ENCODE measurements at places on chromosomes 13 and 19.

DNA sequence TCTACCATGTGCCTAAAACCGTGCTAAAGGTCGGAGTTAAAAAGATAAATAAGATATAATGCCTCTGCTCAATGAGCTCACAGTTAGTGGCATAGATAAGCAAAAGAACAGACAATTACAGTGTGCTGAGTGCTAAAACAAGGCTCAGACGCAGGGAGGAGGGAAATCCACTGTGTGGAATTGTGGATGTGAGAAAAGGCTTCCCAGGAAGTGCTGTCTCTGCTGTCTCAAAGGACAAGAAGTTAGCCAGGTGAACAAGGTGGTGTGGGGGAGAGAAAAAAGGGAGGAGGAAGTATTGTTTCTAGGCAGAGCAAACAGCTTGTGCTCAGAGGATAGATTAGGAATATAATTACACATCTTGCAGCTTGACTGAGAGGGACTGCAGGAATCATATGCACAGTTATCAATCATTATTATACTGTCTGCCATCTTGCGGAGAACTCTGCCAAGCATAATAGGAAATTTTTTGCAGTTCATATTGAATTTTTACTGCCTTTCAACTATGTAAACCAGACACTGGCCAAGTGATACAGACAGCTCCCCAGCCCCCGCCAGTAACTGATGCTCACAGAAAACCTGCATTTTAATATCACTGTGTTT, 9.3 kb downstream of the C13orf42 start:
- no peak for DNase-seq

DNA sequence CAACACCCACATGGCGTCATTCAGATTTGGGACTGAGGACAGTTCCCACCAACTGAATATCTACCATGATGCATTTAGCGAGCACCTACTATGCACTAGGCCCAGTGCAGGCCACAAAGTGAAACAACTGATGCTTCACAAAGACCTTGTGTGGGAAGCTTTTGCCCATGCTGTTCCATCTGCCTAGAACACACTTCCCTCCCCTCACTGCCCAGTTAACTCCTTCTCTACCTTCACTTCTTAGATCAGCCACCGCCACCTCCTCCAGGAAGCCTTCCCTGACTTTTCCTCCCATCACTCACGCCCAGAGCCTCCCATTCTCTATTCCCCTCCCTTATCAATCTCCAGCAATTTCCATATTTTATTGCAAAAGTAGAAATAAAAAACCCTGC, 25.7 kb downstream of the PTPRS start:
- no peak for DNase-seq

- no peak for DNase-seq
Observed at GRCh38 chr19:8209462-8210378, 550 bp downstream of the CERS4 start.

- no peak for DNase-seq
Observed at GRCh38 chr19:32199501-32200040, 145.8 kb upstream of the ZNF507 start.

DNA sequence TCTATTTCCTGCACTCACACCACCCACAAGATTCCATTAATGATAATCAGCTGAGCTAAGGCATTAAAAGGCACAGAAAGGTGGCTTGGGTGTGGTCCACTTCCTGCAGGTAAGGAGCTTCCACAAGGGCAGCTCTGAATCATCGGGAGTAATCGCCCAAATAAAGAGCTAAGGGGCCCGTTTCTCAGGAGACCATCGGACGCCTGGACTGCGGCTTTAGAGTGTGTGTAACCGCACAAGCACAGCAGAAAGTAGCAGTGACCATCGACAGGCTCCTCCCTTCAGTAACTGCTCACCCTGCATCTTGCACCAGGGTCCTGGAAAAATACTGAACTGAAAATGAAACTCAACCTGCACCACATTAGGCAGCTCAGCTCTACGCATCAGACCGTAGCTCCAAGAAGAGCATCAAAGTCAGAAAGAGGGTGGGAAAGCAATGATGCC, 6.0 kb downstream of the STK24 start:
- no peak for DNase-seq

- DNase-seq: no peak
Observed at GRCh38 chr13:114001331-114002008, 27.6 kb upstream of the C13orf46 start.

- no peak for DNase-seq
Observed at GRCh38 chr19:9189535-9189934, 10.8 kb downstream of the OR7D2 start.

DNA sequence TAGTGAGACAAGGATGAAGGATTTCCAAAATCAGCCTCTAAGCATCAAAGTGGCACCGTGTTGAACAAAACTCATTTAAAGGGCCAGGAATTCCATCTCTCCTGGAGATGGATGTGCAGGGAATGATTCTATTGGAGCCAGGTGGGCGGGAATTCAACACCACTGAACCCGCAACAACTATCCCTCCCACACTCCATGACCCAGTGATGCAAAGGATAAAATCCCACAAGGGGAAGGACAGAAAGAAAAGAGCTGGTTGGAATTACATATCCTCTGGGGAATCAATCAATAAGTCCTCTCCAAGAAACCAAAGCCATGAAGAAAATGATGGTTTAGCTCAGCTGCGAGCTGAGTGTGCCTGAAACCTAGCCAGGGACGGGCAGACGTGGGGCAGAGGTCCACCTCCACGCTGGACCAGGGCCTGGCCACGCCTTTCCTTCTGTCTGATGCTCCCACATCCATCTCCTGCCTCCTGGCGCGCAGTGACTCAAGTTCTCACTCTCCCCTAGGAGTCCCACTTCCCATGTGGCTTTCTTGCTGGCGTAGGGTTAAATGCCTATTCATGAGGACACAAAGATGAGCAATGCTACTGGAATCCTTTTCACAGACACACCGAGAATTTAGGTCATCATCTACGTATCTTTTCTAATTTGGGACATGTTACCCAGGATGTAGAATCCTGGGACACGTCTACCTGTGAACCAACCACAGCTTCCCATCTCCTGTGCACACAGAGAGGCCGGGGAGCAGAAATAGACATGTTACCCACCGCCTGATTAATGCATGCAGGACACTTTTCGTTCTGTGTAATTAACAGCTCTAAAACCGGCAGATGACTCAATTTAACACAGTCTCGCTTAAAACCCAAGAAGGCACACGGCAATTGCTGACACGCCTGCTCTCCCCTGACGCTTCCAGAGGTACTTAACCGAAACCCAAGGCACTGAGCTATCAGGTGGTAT, 48.6 kb downstream of the PEPD start:
- no peak for DNase-seq

DNA sequence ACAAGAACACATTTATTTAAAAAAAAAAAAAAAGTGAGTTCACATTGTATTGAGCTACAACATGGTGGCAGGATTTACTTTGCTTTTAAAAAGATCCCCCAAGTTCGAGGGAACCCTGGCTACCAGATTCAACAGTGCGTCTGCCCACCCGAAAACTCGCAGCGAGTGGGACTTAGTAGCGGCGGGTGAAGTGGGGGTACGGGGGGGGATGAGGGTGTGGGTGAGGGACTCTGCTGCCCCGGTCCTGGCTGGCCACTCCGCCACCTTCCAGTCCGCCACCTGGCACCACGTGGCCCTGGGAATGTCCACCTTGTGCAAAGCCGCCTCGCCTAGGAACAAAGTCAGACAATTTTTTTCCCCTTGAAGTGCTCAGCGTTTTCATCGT, 19.3 kb upstream of the TINCR start:
- DNase-seq: no peak

GRCh38 chr13:106499113-106499512, 36.3 kb downstream of the EFNB2 start:
- DNase-seq: no peak

DNA sequence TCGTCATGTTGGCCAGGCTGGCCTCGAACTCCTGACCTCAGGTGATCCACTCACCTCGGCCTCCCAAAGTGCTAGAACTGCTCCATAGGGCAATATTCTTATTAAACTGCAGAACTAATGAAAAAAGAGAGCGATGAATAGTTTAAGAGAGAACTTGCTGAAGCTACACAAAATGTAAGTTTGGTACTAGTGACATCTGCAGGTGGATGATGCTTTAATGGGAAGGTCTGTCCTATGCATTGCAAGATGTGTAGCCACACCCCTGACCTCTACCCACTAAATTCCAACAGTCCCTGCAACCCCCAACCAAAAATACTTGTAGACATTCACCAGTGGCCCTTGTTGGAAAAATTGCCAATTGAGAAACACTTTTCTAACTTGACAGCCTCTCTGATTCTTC, 117.8 kb downstream of the NALCN start:
- no peak for DNase-seq

DNA sequence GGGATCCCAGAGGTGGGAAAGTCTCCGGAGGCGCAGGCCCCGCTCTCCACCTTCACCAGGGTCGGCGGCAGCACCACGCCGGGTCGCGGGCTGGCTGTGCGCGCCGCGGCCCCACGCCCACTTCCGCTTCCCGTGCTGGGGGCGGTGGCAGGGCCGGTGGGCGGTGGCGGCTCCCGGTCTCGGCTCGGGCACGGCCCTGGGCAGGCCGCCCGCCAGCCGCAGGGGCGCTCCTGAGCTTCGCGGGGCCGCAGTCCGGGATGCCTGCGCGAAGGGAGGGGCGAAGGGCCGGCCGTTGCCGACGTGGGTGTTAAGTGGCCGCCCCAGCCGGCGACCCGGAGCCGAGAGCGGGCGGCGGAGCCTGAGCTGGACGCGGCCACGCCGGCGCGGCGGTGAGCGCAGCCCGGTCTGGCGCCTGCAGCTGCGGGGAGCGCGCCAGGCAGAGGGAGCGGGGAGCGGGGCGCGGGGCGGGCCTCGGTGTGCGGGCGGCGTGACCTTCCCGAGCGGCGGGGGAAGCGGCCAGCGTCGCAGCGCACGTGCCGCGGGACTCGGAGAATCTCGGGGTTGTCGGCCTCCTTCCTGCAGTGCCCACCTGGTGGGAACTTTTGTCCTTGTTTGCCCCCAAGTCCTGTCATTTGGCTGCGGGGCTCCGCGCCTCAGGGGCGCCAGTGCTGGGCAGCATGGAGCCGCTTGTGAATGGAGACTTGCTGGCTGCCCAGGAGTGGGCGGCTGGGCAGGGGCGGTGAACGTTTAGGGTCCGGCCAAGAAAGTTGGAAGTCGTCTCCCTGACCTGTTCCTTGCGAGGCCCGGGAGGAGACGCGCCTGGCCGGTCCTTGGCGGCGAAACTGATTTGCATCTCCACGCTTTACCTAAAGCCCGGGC, at the start of gene SLC25A15:
SLC25A15 (plus strand) TSS at position 337 of the 879 bp plus-strand sequence. CDS start 3,616 bp downstream, outside the sequence.
- DNase-seq: no peak

DNA sequence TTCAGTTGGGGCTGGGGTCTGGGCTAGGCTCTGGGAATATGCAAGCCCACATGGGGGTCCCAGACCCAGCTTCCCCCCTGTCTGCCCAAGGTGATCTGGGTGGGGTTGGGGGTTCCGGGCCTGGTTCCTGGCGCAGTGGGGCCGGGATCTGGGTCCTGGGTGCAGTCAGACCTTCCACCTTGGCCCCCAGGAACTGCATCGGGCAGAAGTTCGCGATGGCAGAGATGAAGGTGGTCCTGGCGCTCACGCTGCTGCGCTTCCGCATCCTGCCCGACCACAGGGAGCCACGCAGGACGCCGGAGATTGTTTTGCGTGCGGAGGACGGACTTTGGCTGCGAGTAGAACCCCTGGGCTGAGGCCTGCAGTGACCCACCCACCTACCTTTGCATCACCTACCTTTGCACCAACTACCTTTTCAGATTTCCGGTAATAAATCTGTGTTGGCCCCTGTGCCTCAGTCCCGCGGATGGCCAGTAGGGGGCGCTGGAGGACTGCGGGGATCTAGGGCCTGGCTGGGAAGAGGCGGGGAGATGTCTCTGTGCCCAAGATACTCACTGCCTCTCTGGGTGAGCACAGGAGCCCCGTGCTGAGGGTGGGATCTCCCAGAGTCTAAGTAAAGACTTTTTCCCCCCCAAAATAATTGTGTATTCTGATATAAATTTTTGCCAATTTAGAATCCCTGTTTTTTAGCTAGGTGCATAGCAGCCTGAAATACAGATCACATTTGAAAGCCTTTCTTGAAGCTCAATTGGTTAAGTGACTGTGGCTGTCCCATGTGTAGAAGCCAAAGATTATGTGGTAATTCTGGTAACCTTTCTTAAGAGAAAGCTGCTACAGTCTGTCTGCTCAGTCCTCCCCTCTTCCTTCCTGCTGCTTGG, 11.5 kb upstream of the CYP4F3 start:
- DNase-seq: no peak

- DNase-seq: no peak
Observed at GRCh38 chr13:76380446-76381065, 505.6 kb downstream of the KCTD12 start.

DNA sequence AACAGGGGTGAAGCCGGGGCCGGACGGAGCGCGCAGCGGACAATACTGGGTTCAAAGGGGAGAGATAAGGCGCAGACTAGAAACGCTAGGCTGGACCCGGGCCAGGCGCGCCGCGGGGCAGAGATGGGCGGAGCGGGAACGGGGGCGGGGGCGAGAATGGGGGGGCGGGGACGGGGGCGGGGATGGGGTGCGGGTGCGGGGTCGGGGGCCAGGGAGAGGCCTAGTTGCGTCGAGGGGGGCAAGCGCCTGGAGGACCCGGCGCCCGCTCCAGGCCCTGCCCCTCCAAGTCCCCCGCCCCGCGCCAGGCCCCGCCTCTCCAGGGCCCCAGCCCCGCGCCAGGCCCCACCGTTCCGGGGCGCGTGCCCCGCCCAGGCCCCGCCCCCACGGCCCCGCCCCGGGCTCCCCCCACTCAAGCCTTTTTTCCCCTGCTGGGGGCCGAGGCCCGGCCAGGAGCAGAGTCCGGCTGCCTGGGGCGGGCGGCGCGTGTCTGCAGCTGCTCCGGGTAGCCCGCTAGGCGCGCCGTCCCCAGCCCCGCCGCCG, at the start of gene CERS4:
CERS4 (plus strand) TSS at position 449 of the 540 bp plus-strand sequence. CDS start 41,707 bp downstream, outside the sequence.
- DNase-seq: no peak

GRCh38 chr19:55346725-55347441, 7.2 kb downstream of the KMT5C start:
- DNase-seq: no peak

DNA sequence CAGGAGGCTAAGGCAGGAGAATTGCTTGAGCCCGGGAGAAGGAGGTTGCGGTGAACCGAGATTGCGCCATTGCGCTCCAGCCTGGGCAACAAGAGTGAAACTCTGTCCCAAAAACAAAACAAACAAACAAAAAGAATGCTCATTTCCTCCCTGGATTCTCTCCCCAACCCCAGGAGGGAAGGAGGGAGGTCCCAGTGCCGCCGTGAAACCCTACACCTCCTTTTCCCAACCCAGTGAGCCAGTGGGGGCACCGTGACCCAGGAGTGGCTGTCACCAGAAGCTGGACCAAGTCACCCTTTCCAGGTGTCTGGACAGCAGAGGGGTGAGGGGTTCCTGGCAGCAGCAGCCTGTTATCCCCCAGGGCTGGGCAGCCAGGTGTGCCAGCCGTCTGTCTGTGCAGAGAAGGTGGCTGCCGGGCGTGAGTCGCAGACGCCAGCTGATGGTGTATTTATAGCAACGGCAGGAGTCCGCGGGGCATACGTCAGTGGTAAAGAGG, 23.5 kb downstream of the NFIC start:
- no peak for DNase-seq

- DNase-seq: no peak
Observed at GRCh38 chr19:5154799-5155426, 185.7 kb downstream of the PTPRS start.

DNA sequence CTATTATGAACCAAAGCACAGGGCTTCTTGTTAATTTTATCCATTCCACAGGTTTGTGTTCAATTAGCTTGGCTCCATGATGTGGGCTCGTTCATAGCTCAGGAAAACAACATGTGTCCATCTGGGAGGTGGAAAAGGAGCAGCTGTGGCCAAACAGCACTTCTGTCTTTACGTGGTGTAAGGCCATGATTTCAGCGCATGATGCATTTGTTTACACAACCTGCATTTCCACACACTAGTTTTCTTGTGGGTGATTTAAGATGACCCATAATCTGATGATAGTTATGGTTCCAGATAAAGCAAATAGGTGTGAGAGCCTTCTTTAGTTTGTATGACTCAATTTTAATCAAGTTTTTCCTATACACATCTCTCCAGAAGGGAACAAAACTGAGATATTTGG, 101.7 kb downstream of the TNFRSF19 start:
- DNase-seq: no peak

GRCh38 chr13:42275098-42275471, 3.1 kb downstream of the AKAP11 start:
- no peak for DNase-seq
